ENCODE measurements at places on chromosomes 6 and 20.

GRCh38 chr6:137571854-137572253 is 77.7 kb upstream of the OLIG3 start:
- DNase-seq, result no peak

DNA sequence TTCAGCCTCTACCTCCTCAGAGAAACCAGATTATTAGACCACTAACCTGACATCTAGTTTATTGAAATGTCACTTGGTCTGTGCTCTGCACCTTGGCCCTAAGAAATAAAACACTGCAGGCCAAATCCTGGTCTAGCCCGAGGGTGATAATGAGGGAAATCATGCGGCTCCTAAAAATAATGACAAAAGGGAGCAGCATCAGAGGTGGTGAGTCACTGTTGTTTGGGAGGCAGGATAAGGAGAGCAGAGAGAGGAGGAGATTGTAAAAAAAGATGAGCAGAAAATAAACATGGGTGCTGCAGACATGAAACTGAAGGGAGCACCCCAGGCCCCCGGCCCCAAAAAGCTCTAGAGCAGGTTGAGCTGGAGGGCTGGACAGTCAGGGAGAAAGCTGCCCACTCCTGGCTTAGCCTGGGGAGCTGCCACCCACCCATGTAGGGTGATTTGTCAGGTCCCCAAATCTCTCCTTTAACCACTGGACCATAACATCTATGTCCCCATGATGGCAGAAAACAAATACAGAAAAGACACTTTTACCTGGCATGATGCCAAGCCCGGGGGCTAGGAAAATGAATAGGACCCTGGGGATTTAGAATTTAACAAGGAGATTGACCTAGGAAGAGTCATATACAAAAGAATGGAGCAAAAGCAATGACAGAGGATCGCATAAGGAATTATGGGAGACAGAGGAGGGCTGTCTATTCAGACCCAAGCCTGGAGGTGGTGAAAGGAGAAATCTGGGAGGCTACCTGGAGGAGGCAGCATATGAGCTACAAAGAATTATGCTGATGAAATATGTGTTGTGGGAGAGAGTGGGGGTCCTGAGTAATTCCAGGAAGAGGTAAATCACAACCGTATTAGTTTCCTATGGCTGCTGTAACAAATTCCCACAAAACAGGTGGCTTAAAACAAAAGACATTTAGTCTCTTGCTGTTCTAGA is 103.7 kb downstream of the SNAP25 start:
- DNase-seq, result no peak

DNA sequence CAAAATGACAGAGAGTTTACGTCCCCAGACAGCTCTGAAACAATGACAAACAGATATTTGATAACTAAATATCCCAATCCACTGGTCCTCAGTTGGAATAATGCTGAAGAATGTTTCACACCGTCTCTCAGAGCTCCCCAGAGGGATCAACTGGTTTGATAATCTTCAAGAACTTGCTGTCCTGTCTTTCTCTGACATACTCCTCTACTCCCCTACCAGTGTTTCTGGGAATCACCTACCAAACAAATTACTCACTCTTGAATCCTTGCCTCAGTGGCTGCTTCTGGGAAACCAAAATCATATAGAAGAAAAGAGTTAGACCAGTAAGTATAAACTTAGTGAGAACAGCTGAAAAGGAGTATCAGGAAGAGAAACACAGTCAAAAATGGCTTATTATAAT is 469.7 kb upstream of the JAG1 start:
- no peak for DNase-seq

GRCh38 chr6:133892813-133893691 is 4.1 kb downstream of the TCF21 start:
- DNase-seq, result no peak

DNA sequence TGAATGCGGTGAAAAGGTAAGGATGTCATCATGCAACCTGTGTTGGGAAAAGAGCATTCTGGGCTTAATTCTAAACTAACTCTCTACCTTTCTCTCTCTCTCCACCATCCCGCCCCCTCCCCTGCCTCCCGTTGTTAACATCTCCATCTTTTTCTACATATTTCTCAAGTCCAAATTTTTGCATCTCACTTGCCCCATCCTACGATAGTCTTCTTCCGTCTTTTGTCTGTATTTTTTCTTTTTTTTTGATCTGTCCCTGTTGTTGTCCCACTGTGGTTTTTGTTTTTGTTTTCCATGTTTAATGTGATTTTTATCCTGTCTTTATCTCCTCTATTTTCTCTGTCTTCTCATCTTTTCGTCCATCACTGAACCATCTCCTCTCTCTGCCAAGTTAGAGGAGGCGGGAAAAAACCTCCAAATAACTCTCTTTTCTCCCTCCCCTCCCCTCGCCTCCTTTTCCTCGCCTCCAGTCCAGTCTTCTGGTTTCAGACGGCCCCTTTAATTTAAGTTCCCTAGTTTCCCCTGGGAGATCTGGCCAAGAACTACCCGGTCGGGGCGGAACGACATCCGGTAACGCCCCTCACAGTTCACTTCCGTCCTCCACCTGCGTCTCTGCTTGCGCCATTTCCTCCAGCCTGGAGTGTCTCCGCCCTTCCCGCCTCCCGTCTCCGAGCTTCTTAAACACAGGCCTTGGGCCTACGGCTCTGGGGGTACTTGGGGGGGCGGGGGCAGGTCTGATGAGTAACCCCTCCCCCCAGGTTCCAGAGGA is at the start of gene NFKBIL1:
TSS of gene NFKBIL1 (plus strand) at position 651 of the 769 bp plus-strand sequence. CDS start at position 738, 87 bp downstream.
- DNase-seq, result peak; percentile 95
